ENCODE measurements at places on chromosomes 6 and 20. TPM values are rescaled to one million over a fixed set of nuclear protein-coding genes. Genes with fewer than 3 reads are reported as not detected.

Gene CST5
- polyA plus RNA-seq, result 0.44 TPM

- no peak for DNase-seq
Measured at GRCh38 chr6:144467172-144467762, 182.1 kb downstream of the UTRN start.

- no peak for DNase-seq
Measured at GRCh38 chr20:40941133-40941610, 87.5 kb upstream of the TOP1 start.

DNA sequence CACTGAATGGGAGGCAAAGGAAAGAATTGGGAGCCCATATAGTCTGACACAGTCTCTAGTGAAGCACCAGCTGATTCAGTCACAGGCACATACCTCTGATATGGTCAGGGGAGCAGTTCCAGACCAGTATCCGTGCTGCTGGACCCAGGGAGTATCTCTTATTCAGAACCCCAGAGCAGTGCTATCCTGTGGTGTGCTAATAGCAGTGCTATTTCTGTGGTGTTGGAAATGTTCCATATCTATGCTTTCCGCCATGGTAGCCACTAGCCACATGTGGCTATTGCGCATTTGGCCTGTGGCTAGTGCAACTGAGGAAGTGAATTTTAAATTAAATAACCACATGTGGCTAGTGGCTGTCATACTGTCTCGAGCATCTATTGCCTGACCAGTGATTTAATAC, 11.0 kb downstream of the SCUBE3 start:
- no peak for DNase-seq

DNA sequence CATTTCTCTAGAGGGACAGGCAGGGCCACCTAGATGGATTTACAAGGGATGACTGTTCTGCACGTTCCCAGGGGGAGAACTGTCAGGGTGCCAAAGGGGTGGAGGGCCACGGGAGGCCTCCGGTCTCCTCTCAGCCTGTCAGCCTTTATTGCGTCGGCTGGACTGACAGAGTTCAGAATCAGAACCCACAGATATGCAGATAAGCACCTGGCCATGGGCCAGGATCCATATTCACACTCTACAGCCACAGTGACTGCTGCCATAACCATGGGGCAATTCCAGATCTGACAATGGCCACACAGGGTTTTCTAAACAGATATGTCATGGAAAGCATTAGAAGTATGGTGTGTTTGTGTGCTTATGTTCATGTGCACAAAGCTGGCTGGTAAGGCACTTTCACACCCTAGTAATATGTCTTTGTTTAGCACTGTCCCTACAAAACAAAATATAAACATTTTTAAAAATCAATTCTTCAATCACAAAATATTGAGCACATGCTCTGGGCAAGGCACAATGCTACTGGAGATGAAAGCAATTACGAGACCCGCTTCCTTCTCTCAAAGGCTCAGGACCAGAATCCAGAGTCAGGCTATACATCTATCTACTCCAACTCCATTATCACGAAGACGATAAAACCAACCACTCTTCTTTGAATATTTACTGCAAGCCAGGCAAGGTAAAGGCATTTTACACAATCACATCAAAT, 29.1 kb downstream of the TRAM2 start:
- DNase-seq, result no peak

DNA sequence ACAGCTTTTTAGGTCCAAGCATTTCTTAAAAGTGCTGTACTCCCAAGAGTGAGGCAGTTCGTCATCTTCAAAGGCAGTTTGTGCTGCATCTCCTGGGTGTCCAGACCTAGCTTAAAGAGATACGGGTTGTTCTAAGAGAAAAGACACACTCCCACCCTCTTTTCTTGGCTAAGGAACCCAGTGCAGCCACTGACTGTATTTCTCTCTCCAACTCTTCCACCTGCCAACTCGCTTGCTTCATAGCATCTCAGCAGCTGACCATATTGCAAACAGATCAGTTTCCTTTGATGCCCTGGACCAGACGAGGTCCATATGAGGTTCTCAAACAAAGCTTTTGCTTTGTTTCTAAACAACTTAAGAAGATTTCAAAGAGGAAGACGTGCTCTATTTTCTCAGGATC, 101.1 kb downstream of the ISM1 start:
- no peak for DNase-seq
